NAMALWA (cell line): ENCODE measurements at places on chromosomes 7 and 10.
A peak's percentile ranks its signal among the peaks of the same experiment; 100 is the strongest.

DNA sequence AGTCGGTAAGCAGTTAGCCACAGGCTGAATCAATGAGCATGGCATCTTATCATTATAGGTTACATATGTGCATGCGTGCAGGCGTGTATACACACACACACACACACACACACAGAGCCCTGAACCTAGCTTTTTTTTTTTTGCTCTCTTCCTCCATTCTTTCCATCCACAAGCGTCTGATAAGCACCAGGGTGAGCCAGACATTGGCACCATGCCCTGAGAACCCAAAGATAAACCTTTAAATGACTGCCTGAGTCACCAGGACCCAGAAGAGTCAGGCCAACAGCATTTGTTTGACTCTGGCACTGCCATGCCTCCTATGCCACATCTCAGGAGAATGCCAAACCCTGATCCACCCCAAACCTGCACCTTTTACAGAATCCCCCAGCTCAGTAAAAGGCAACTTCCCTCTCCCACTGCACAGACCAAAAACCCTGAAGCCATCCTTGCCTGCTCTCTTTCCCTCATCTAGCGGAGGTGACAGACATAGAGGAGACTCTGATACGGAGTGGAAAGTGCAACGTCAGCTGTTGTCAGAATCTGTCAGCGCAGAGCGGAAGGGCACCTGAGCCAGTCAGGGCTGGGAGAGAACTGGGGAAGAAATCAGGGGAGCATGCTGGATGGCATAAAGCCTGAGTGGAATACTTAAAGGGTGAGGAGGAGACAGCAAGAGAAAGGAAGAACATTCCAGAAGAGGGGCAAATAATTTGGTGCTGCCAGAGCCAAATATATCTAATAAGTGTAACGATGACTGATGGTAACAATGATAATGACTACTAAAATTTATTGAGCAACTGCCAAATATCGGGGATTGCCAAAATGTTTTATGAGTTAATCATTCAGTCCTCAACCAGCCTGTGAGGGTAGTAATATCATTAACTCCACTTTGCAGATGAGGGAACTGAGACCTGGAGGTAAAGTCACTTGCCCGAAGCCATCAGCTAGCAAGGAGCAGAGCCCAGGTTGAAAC, 3.2 kb downstream of the PARP12 start:
- no peak for DNase-seq

- DNase-seq: no peak
Observed at GRCh38 chr7:16260236-16260728, 161.1 kb downstream of the CRPPA start.

DNA sequence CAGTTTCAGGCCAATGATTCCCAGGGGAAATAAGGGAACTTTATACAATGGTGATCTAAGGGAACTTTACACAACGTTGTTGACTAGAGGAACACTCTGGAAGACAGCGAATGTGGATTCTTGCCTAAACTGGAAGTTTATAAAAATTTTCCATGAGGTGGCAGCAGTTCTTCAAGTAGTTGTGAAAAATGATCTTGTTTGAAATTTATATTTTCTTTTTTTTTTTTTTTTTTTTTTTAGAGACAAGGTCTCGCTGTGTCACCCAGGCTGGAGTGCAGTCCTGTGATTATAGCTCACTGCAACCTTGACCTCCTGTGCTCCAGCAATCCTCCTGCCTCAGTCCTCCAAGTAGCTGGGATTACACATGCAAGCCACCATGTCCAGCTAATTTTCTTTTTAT, 32.1 kb upstream of the GTF2I start:
- DNase-seq: peak; percentile 53

GRCh38 chr10:98039690-98040381, 9.4 kb upstream of the CRTAC1 start:
- no peak for DNase-seq

- DNase-seq: no peak
Observed at GRCh38 chr10:121485436-121486139, 112.7 kb downstream of the FGFR2 start.

DNA sequence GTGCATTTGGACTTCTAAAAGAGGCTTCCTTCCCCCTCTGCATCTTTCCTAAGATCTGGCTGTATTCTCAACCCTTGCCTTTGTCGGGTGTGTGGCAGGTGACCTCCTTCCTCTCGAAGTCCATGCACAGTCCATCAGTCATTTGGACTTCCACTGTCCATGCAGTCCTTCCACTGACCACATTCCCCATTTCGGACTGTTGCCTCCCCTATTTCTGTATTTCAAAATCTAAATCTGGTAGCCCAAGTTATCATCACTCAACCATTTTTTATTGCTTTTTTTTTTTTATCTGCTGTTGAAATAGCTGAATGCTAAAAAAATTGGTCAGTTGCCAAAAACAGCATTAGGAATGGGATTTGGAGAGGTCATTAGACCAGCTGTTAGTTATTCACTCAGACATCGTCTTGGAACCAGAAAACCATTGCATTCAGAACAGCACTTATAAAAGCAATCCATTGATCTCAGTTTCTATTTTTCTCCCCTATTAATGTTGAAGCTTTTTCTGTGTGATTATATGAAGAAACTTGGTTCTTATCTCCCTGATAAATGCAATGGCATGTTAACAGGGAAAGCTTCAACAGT, 575.6 kb downstream of the KIF20B start:
- DNase-seq: no peak

- no peak for DNase-seq
Observed at GRCh38 chr7:80499350-80499953, 12.4 kb downstream of the GNAT3 start.

GRCh38 chr10:7589748-7590147, 77.0 kb downstream of the ITIH5 start:
- DNase-seq: no peak

- no peak for DNase-seq
Observed at GRCh38 chr7:44650772-44651171, 44.3 kb downstream of the OGDH start.

GRCh38 chr10:87974130-87974529, 110.7 kb downstream of the PTEN start:
- no peak for DNase-seq

DNA sequence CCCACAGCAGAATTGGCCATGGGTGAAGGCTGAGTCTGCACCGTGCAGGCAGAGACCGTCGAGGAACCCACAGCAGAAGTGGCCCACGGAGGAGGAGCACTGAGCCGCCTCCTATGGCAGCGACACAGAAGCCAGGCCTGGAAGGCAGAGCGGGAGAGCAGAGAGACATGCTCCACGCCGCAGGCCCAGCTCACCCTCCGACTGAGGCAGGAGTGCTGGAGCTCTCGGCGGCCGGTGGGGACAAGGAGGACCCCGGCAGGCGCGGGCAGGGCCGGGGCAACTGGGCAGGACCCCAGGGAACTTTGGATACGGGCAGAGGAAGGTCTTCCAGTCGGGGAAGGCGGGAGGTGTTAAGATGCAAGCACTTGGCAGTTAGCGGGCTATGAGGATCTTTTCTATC, 420.4 kb downstream of the DNAJB6 start:
- no peak for DNase-seq

DNA sequence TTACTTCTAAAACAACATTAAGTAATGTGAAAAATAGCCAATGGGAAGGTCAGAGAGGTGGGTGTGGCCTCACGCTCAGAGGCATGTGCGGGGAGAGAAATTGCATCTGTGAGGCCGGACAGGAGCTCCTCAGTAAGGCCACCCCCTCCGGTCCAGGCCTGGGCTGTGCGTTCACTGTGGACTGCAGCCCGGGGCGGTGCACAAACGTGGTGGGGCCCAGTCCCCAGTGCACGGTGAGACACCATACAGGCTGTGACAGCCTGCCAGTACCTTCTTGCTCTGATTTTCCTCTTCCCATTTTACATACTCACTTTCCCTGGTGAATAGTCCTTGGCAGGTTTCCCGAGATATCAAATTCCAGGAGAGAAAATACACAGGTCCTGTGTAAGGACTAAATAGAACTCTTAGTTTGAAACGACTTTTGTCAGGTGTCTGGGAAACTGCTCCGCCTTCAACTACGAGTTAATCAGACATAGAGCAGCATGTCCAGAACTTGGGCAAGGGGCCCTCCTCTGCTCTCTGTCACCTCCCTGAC, 174.1 kb upstream of the MKI67 start:
- no peak for DNase-seq

DNA sequence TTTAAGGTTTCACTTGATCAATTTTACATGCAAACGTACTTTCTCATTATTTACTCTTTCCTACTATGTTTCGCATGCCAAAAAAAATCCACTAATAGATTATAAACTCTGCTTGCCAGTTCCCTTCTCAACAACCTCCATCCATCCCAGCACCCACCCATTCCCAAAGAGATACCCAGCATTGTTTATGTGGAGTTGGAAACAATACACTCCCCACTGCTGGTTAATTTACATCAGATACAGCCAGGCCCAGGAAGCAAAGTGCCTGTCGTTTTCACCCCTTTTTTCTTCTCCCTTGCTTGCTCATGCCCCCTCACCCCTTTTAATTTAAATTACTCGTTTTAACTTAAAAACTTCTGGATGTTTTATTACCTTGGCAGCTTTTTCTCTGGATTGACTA, 59.9 kb downstream of the HIBADH start:
- no peak for DNase-seq

DNA sequence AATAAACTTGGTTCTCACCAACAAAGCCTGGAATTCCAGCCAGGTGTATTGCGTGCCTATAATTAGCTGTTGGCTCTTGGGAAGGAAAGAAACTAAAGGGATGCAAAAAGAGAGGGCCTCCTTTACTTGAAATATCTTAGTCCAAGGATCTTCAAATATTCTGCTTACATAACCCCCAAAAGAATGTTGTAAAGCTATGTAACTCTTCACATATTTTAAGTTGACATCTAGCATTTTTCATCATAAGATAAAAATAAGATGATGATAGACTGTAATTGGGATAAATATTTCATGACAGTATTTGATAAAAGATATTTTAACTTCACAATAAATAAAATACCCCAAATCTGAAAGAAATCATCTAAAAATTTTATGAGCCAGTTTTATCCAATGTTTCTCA, 52.5 kb upstream of the SEPTIN7 start:
- no peak for DNase-seq

DNA sequence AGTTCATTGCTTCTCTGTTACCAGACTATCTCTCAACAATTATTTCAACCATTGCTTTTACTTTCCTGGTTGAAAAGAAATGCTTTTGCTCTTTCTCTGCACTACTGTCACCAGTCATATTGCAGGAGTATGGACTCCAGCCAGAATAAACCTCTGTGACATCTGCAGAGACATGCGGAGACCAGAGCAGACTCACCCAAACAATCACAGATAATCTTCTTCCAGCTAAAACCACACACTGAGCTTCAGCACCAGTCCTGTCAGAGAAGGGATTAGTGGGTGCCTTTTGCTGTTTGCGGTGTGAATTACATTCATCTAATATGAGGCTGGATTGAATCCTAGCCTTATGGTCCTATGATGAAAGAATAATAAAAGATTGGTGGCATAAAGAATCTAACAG, 258.6 kb downstream of the CNTNAP2 start:
- DNase-seq: no peak

GRCh38 chr7:137825489-137825888, 21.3 kb downstream of the DGKI start:
- no peak for DNase-seq

GRCh38 chr10:102624751-102625645, 19.3 kb upstream of the TRIM8 start:
- no peak for DNase-seq

- no peak for DNase-seq
Observed at GRCh38 chr10:128915630-128916029, 551.4 kb upstream of the MGMT start.
